ENCODE measurements at places on chromosomes 16 and 17.

- no peak for DNase-seq
These were observed 51.7 kb downstream of the ARHGAP27 start for GRCh38 chr17:45380991-45381390.

DNA sequence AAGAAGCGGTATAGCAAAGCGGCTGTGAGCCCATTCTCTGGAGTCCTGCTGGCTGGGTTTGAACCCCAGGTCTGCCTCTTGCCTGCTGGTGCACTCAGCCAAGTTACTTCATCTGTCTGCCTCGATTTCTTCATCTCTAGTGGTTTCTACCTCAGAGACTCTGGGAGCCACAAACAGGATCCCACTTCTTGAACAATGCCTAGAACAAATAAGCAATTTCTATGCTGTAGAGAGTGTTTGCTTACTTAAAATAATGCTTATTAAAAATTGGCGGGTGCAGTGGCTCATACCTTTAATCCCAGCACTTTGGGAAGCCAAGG is 75.5 kb downstream of the CMIP start:
- no peak for DNase-seq

- no peak for DNase-seq
These were observed 53.8 kb upstream of the LYRM9 start for GRCh38 chr17:27947005-27947406.

DNA sequence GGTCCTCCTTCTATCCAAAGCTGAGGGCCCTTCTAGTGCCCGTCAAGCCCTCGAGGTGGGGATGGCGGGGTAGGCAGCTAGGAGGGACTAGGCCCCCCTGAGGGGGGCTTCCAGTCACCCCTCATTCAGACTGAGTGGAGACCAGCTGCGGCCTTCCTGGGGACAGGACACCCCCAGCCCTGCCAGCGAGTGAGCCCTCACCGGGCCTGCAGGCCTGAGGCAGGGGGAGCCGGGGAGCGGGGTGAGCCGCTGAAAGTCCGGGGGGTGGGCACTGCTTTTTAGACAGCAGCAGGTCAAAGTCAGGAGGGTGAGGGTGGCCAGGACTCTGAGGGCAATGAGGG is 8.7 kb upstream of the KREMEN2 start:
- DNase-seq = no peak

DNA sequence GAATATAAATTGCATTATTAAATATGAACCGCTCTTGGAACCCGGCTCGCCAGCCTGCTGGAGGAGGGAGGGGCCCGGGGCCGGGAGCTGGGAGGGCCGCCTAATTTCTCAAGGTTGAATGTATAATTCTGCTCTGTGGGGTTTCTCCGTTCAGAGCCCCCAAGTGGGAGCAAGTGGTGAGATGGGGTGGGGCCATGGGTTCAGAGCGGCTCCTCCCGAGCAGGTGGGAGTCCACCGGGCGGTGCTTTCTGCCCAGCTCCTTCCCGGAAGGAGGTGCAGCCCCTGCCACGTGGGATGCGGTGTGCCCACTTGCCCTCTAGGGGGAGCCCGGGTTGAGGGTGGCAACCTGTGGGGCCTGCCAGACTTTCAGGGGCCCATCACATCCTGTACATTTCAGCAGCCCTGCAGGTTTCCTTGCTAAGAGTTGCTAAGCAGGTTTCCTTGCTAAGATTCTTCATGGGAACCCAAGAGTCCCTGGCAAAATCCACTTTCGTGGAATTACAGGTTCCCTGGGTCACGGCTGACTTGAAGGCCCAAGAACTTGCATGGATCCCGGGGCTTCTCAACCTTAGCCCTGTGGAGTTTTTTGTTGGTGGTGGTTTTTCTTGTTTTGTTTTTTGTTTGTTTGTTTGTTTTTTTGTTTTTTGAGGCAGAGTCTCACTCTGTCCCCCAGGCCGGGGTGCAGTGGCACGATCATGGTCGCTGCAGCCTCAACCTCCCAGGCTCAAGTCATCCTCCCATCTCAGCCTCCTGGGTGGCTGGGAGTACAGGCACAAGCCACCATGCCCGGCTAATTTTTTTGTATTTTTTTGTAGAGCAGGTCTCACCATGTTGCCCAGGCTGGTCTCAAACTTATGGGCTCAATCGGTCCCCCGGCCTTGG is 196.7 kb upstream of the GSE1 start:
- peak; percentile 66 for DNase-seq

- DNase-seq = no peak
These were observed 28.2 kb downstream of the LMF1 start for GRCh38 chr16:942436-943060.

DNA sequence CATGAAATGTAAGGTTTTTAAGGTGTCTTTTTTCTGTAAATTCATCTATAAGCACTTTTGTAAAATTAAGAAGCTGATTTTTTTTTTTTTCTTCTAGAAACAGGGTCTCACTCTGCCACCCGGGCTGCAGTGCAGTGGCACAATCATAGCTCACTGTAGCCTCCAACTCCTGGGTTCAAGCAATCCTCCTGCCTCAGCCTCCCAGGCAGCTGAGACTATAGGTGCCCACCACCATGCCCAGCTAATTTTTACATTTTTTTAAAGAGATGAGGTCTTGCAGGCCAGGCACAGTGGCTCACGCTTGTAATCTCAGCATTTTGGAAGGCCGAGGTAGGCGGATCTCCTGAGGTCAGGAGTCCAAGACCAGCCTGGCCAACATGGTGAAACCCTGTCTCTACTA is 4.5 kb upstream of the CYB5B start:
- DNase-seq = no peak

GRCh38 chr17:43832976-43833829 is at the start of gene MPP3:
Gene MPP3, minus strand, starts transcription at chr17:43833146. Its CDS starts 1,240 bp downstream, at chr17:43831906.
- DNase-seq = no peak

DNA sequence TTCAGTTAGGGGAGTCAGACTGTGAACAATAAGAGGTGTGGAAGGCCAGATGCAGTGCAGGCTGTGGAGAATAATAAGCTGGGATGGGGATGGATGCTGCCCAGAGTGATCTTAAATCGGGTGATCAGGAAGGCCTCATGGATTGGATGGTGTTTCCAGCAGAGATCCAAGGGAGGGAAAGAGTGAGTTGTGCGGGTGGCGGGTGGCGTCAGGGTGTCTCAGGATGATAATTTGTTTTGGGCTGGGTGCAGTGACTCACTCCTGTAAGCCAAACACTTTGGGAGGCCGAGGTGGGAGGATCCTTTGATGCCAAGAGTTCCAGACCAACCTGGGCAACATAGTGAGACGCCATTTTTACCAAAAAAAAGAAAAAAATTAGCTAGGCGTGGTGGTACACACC is 7.9 kb downstream of the CLUAP1 start:
- DNase-seq = no peak

DNA sequence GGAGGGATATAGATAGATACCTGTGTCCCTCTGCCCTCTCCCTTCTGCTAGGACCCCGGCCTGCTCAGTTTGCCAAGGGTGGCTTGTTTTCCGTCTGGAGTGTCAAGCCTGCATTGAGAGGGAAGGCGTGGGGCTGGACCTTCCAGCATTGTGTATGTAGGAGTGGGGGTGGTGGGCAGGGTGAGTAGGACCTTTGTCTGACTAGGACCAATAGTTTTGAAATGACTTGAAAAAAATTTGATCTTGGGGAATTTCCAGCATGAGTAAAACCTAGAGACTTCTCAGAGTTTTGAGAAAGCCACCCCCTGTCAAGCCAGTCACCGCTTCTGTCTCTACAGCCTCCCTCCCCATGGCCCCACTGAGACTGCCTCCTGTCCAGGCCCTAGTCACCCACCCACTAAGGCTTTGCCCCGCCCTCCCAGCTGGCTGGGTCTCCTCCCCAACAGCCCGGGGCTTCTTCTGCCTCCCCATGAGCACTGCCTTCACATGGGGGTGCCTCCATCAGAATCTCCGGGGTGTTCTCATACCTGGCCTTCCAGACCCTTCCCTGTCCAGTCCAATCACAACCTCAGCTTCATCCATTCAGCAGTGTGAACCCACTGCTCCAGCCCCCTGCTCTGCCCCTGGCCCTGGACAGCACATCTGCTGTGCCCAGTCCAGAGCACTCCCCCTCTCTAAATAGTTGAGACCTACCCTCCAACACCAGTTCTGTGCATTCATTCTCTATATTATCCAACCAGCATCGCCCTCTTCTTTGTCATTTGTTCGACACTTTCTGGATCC is 207.0 kb downstream of the MSI2 start:
- DNase-seq = peak; percentile 82
